Breast epithelium (tissue), 4 donors: ENCODE measurements at places on chromosomes 11 and 22.

DNA sequence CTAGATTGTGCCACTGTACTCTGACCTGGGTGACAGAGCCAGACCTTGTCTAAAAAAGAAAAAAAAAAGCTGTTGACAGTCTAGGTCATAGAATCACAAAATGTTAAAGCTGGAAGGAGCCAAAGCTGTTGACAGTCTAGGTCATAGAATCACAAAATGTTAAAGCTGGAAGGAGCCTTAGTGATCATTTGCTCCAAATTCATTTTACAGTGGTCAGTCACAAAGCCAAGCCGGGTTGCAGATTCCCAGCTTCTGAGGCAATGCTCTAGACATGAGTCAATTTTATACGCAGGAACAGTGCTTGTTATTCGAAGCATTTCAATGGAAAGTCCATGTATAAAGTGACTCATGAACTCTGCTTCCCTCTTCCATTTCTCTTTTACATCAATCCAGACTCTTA is 47.4 kb downstream of the SYT13 start:
- H3K36me3 ChIP-seq, result no peaks in the 10 kb centered on the region
- no peak overlapping the region for H3K27ac ChIP-seq
- no peak overlapping the region for H3K4me3 ChIP-seq
- DNase-seq, result no peak

GRCh38 chr11:117189191-117189940 is 9.8 kb upstream of the TAGLN start:
- no peak overlapping the region for H3K4me3 ChIP-seq
- DNase-seq, result peak; percentile 44
- no peaks in the 10 kb centered on the region for H3K4me1 ChIP-seq
- H3K27ac ChIP-seq, result no peak overlapping the region

DNA sequence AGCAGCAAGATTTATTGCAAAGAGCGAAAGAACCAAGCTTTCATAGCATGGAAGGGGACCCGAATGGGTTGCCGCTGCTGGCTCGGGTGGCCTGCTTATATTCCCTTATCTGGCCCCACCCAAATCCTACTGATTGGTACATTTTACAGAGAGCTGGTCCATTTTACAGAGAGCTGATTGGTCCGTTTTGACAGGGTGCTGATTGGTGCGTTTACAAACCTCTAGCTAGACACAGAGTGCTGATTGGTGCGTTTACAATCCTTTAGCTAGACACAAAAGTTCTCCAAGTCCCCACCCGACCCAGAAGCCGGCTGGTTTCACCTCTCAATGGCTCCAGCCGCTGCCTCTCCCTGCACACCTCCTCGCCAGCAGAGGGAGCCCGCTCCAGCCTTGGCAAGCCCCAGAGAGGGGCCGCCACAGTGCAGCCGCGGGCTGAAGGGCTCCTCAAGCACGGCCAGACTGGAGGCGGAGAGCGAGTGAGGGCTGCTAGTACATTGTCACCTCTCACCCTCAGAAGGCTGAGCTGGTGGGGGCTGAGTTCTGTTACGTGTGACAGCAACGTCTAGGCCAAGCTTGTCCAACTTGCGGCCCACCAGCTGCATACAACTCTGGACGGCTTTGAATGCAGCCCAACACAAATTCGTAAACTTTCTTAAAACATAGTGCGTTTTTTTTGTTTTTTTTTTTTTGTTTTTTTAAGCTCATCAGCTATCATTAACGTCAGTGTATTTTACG is 8.7 kb downstream of the PTH start:
- H3K4me1 ChIP-seq, result no peaks in the 10 kb centered on the region
- DNase-seq, result no peak
- no peaks in the 10 kb centered on the region for H3K36me3 ChIP-seq

DNA sequence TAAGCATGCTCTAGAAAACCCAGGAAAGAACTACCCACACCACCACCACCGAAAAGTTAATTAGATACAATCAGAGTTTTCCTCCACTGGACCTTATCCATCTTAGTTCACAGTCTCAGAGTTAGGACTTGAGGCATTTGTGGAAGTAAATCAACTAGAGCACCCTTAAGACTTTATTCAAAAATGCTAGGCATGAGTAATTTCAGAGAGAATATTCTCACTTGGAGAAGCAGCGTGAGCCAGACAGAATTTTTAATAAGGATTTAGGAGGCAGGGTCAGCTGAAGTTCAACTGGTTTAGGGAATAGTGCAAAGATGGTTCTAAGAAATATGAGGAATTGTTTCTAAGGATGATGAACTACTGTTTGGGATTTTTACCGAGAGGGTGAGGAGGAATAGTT is 1.2 kb upstream of the OLFML1 start:
- H3K27ac ChIP-seq, result no peak overlapping the region
- H3K4me3 ChIP-seq, result no peak overlapping the region
- DNase-seq, result no peak
- no peaks in the 10 kb centered on the region for H3K27me3 ChIP-seq
- no peaks in the 10 kb centered on the region for H3K36me3 ChIP-seq

DNA sequence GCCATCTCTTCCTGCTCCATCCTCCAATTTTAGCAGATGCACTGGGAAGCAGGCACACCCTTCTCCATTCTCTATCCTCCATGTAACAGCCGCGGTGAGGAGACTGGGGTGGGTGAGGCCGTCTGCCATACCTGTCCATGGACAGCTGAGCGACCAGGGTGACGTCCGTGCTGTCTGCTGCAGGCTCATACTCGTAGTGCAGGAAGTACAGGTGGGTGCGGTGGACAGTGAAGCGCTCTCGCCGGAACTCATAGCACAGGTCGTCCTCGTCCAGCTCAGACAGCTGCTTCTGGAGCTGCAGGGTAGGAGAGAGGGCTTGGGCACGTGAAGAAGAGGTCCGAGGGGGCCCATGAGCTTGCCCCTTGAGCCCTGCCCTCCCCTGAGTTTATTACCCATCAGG is 257.8 kb upstream of the SYN3 start:
- DNase-seq, result no peak
- no peaks in the 10 kb centered on the region for H3K36me3 ChIP-seq
- H3K27me3 ChIP-seq, result no peaks in the 10 kb centered on the region
- no peak overlapping the region for H3K4me3 ChIP-seq

- H3K36me3 ChIP-seq, result no peaks in the 10 kb centered on the region
- H3K4me3 ChIP-seq, result no peak overlapping the region
- no peak for DNase-seq
- H3K27ac ChIP-seq, result peak overlapping the region; percentile 37
- no peaks in the 10 kb centered on the region for H3K27me3 ChIP-seq
Observed at GRCh38 chr11:4027746-4028145, 66.9 kb upstream of the RRM1 start.

DNA sequence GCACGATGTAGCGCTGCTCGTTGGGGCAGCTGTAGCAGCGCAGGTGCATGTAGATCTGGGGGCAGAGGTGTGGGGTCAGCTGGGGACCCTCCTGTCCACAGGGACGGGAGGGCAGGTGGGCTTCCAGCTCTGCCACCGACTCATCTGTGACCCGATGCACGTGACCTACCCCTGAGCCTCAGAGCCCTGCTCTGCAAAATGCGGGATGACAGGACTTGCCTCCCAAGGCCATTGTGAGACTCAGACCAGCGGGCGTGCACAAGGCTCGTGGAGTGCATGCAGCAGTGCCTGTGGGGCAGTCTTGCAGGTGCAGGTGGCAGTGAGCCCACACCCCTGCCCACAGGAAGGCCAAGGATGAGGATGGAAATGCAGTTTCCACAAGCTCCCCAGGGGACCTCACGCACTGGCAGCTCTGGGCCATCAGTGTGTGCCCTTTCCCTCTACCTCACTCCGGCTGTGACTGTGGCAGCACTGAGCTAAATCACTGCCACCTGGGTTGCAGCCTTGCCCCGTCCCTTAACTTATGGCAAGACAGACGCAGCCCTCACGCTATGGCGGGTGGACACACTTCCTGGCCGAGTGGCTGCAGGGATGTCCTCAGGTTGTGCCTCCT is 26.7 kb downstream of the TMEM184B start:
- no peaks in the 10 kb centered on the region for H3K4me1 ChIP-seq
- no peaks in the 10 kb centered on the region for H3K36me3 ChIP-seq
- H3K27ac ChIP-seq, result peak overlapping the region; percentile 67
- DNase-seq, result no peak

GRCh38 chr11:121703201-121703600 is 250.4 kb upstream of the SORL1-AS1 start:
- no peaks in the 10 kb centered on the region for H3K36me3 ChIP-seq
- H3K4me3 ChIP-seq, result no peak overlapping the region
- no peak overlapping the region for H3K27ac ChIP-seq
- DNase-seq, result no peak
- H3K4me1 ChIP-seq, result no peaks in the 10 kb centered on the region
- no peaks in the 10 kb centered on the region for H3K27me3 ChIP-seq

DNA sequence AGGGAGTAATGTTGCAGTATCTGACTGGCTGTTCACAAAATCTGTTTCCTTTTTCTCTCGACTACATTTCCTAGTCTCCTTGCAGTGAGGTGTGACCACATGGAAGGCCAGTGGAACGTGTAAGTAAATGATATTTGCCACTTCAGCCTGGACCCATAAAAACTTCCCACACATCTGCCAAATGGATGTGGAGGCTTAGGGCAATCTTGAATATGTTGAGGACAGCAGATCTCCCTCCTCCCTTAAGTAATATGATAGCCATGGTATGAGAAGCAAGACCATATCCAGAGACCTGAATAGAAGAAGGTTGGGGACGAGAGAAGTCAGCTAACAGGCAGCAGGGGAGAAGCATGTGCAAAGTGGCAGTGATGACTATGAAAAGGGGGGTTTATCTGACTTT is 33.0 kb upstream of the C11orf87 start:
- no peaks in the 10 kb centered on the region for H3K27me3 ChIP-seq
- no peaks in the 10 kb centered on the region for H3K36me3 ChIP-seq
- no peaks in the 10 kb centered on the region for H3K4me1 ChIP-seq
- no peak overlapping the region for H3K27ac ChIP-seq

DNA sequence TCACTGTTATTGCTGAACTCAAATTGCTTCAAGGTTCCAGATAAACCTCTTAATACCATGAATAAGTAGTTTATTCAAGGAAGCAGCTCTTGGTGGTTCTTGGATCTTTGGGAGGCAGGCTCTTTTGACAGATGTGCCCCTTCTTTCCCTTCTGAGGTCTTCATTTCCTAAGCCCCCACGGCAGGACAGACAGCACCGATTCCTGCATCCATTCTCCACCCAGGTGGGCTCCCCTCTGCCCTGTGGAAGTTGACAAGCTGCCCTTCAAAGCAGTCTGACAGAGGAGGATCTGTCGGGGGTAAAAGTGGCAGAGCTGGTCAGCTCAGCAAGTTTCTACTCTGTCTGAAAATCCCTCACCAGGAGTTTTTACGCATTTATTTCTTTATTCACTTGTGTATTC is 605.3 kb upstream of the B3GAT1 start:
- no peaks in the 10 kb centered on the region for H3K27me3 ChIP-seq
- no peak overlapping the region for H3K4me3 ChIP-seq
- no peaks in the 10 kb centered on the region for H3K36me3 ChIP-seq
- H3K4me1 ChIP-seq, result no peaks in the 10 kb centered on the region
- H3K27ac ChIP-seq, result no peak overlapping the region
